Glutamatergic neuron (in vitro differentiated cells): ENCODE measurements at places on chromosomes 12 and 14.

DNA sequence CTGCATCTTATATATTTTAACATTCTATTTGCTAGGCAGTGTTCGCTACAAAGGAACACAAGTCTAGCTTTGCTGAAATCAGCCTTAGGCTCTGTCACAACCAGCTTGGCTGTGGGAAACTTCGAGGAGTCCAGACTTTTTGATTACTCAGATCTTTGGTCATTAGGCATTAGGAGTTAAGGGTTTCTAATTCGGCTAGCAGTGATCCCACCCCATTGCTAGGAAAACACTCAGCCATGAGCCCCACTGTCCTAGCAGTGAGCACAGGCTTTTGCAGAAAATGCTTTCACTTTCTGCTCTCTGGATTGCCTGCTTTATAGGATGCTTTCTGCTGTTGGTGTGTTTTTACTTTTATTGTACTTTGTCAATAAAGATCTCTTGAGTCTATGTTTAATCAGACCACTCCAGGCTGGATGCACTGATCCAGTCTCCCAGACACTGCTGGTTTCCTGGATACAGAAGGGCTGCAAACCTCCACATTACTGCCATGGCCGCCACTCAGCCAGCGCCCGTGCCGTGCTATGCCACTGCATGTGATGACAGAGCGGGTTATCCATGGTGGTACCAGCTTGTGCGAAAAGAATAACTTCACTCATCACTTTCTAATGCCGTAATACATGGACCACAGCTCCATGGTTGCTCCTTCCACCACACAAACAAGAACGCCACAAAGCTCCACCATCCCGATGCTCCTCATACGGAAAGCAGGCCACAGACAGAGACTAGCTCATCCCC, 41.0 kb upstream of the PYGL start:
- no peak for DNase-seq

- DNase-seq, result no peak
Observed at GRCh38 chr12:19970821-19971220, 397.5 kb upstream of the PDE3A start.

- DNase-seq, result no peak
Observed at GRCh38 chr14:81991998-81992397, 458.3 kb upstream of the SEL1L start.

DNA sequence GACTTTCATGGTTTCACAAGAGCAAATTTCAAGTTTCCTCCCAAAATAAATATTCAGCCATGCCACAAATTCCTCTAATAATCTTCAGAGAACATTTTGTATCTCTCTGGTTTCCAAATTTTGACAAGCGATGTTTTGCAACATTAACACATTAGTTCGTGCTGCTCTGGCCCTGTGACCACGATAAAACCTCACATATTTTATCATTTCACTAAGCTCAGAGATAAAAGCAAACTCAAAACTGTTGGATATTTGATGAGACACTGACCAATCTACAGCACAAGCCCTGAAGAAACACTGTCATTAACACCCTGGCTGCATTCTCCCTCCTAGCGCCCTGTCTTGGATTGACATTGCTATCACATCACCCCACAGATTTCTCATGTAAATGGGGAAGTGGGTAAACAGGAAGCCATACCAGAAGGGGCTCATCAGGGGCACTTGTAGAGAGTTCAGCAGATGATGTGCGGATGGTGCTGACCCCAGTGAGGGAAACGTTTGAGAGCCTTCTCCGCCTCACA, 264.3 kb downstream of the PRKD1 start:
- no peak for DNase-seq

DNA sequence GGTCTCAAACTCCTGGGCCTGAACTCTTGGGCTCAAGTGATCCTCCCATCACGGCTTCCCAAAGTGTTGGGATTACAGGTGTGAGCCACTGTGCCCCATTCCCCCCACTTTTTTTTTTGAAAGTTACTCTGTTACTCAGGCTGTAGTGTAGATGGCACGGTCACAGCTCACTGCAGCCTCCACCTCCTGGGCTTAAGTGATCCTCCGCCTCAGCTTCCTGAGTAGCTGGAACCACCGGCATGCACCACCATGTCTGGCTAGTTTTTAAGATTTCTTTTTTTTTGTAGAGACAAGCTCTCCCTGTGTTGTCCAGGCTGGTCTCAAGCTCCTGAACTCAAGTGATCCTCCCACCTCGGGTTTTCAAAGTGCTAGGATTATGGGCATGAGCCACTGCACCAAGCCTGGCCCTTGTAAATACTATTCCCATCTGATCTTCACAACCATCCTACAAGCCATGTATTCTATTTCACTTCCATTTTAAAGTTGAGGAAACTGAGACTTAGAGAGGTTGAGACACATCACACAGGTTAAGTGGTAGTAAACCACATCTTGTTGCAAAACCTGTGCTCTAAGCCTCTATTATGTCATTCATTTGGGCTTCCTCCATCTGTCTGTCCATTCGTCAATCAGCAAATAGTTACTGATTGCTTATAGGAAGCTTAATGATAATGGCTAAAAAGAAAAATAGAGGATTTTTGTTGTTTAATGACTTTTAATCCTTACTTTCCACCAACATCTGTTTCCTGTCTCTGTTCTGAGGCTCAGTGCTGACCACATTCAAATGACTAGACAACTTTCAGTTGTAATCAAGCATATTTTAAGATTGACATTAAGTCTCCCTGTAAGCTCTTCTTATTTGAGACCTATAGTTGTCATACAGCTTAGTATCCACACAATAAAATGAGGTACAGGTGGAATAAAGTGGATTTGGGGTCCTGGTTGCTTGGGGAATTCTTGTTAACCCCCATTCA, 9.2 kb downstream of the ASCL4 start:
- DNase-seq, result no peak

GRCh38 chr12:62601765-62602164, 135.1 kb downstream of the MON2 start:
- DNase-seq, result no peak
